ENCODE measurements at places on chromosomes 12 and 14.
A peak's percentile ranks its signal among the peaks of the same experiment; 100 is the strongest.

- DNase-seq, result no peak
These were observed 55.1 kb upstream of the CMKLR1 start for GRCh38 chr12:108394196-108394595.

DNA sequence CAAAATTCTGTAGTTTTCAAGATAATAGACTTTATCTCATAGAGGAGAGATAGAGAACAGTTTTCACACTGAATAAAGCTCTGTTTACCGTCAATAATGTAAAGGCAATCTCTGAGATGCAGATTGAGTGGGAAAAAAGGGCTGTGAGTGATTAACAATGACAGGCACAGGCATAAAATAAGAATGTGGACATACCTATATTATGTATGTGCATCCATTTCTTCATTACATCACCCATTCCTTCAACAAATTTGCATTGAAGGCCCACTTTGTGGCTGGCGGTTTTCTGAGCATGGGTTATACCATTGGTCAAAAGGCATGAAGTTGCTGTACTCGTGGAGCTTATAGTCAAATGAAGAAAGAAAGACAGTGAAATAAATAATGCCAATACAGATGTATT lies 1431.0 kb downstream of the AACS start:
- no peak for DNase-seq

- peak; percentile 44 for DNase-seq
These were observed 8.0 kb upstream of the GNPTAB start for GRCh38 chr12:101838628-101839323.

- no peak for DNase-seq
These were observed 280.6 kb downstream of the EGLN3 start for GRCh38 chr14:33670235-33670634.

- peak; percentile 79 for DNase-seq
These were observed 57.6 kb upstream of the BEGAIN start for GRCh38 chr14:100644784-100645183.

GRCh38 chr12:112977641-112978040 lies 678 bp upstream of the OAS2 start:
- no peak for DNase-seq

DNA sequence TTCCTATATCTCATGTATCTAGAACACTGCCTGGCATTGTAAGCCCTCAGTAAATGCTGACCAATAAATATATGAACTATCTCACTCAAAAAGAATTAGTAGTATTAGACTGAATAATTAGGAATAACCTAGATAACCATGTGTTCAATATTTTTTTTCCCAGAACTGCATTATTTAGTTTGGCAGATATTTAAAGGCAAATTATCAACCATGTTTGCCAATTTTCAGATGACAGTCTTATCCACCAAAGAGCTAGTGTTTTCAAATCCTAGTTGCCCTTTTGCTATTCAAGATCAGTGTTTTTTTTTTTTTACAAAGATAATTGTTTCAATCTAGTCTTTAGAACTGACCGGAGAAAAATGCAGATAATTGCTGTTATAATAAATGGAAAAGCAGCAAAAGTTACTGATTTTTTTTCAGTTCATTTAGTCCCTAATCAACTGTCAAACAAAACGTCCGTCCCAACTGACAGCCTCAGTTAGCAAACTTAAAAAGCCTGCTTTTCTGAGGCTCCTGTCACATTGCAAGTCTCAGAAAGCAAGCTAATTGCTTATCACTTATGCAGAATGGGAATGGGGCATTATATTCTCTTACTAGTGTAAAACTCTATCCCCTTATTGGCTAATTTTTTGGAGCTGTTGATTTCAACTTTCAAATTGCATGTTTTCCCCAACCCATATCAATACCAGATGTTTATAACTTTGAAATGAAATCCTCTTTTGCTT lies 203.2 kb downstream of the PAWR start:
- no peak for DNase-seq

DNA sequence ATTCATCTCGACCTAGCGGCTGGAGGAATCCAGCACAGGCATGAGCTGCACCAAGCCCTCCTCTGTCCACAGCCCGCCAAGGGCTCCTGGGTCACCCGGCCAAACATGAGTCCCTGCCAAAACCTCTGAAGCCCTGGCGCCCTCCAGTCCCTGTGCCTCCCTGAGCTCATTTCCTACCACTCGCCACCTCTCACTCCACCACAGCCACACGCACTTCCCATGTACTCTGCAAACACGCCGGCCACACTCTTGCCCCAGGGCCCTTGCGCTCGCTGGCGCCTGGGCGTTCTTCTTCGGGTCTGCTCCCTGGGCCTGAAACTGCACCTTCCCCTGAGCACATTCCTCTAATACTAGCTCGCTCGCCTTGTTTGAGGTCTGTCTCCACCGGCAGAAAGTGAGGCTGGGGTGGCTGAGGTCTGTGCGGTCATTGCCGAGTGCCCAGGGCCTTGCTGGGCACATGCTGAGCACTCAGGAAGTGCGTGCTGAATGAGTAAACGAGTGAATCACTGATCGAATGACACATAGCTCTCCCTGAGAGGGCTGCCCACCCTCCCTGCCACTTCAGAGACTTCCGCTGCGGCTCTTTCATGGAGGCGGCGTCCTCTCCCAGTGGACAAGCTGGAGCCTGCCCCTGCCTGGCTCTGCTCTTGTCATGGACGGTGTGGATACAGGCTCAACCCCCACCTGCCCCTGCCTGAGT lies 33.7 kb upstream of the DLK1 start:
- DNase-seq, result no peak

- peak; percentile 72 for DNase-seq
These were observed 6.9 kb downstream of the RTRAF start for GRCh38 chr14:51996148-51996746.

Data from hematopoietic multipotent progenitor cell treated with erythropoietin and hydrocortisone succinate and interleukin-3 and kit ligand, for 4 days (in vitro differentiated cells).